Type B pancreatic cell (in vitro differentiated cells): ENCODE measurements at places on chromosomes 6 and 20. TPM values are rescaled to one million over a fixed set of nuclear protein-coding genes. Genes with fewer than 3 reads are reported as not detected.

Gene LINC00237
- not detected in 2 replicates for total RNA-seq

Gene GSTA2
- total RNA-seq: 20.7 and 25.3 TPM in 2 replicates

- H3K36me3 ChIP-seq: no peaks in the 10 kb centered on the region
- H3K4me1 ChIP-seq: no peaks in the 10 kb centered on the region
- no peak for DNase-seq
- H3K4me3 ChIP-seq: no peak overlapping the region
Measured at GRCh38 chr6:92568541-92568940, 850.8 kb downstream of the EPHA7 start.

DNA sequence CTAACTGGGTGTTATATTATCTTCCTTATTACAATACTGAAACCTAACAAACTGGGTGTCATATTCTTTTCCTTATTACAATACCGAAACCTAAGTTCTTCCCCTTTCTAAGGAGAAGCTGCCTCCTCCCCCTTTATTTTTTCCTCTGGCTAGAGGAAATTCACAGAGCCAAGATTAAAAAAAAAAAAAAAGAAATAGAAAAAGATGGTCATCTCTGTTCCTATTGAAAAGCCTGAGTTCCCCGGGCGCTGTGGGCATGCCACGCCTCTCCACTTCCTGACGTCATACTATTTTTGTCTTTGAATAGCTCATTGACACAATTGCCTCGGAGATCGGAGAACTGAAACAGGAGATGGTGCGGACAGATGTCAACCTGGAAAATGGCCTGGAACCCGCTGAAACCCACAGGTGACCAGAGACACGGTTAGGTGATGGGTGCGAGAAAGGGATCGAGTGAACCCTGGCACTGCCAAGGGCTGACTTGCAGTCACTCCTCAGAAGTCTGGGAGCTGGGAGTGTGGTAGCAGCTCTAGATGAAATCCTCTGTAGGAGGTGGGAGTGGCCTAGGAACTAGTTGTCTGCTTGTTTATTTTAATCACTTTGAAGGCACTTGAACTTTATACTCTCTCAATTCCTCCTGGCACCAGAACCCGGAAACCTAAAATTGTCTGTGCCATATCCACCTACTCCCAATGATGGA lies 82.2 kb upstream of the NAA20 start:
- H3K27me3 ChIP-seq: no peaks in the 10 kb centered on the region
- H3K27ac ChIP-seq: peak overlapping the region; percentile 90
- no peak for DNase-seq
- peak overlapping the region; percentile 78 for H3K4me3 ChIP-seq
- peaks cover 12% of the 10 kb centered on the region for H3K36me3 ChIP-seq

DNA sequence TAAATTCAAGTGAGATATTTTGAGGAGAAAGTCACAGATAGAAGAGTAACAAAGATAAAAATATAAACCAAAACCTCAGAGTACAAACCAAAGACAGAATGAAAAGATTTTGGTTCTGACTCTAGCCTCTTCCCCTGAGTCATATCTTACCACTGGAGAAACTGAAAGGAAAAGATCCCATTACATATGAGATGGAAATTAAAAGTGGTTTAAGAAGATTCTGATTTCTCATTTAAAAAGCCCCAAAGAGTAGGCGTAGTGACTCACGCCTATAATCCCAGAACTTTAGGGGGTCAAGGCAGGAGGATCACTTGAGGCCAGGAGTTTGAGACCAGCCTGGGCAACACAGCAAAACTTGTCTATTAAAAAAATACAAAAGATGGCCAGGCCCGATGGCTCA lies 30.6 kb downstream of the SPINT4 start:
- H3K4me3 ChIP-seq: no peak overlapping the region
- peaks cover 10% of the 10 kb centered on the region for H3K27me3 ChIP-seq
- no peak for DNase-seq
- no peaks in the 10 kb centered on the region for H3K4me1 ChIP-seq
- H3K36me3 ChIP-seq: no peaks in the 10 kb centered on the region
- H3K27ac ChIP-seq: no peak overlapping the region

- peak overlapping the region; percentile 0 for H3K27ac ChIP-seq
- no peak overlapping the region for H3K4me3 ChIP-seq
- no peak for DNase-seq
- H3K36me3 ChIP-seq: peaks cover 38% of the 10 kb centered on the region
- no peaks in the 10 kb centered on the region for H3K27me3 ChIP-seq
Measured at GRCh38 chr20:37295001-37295400, 5.5 kb downstream of the MANBAL start.

GRCh38 chr6:6348256-6348655 lies 27.8 kb upstream of the F13A1 start:
- H3K4me1 ChIP-seq: no peaks in the 10 kb centered on the region
- no peak for DNase-seq
- H3K4me3 ChIP-seq: no peak overlapping the region

GRCh38 chr6:64908104-64908503 lies 798.9 kb downstream of the EYS start:
- H3K27me3 ChIP-seq: no peaks in the 10 kb centered on the region
- DNase-seq: no peak
- H3K27ac ChIP-seq: no peak overlapping the region
- H3K4me1 ChIP-seq: no peaks in the 10 kb centered on the region
- H3K4me3 ChIP-seq: no peak overlapping the region
- H3K36me3 ChIP-seq: no peaks in the 10 kb centered on the region

DNA sequence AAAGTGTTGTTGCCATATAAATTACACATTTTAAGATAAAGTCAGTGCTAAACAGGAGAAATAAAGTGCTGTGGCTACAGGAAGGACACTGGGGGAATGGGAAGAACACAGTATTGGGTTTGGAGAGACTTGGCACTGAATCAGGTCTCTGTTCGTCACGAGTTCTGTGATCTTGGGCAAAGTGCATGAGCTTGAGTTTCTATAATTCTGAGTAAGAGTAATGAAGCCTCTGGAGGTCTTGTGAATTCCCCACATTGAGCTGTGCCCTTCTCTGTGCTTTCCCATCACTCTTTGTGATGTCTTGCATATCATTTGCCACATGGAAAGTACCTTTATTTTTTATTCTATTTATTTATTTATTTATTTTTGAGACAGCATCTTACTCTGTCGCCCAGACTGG lies 16.8 kb upstream of the EEF1A1 start:
- H3K4me1 ChIP-seq: no peaks in the 10 kb centered on the region
- no peak overlapping the region for H3K4me3 ChIP-seq
- H3K27me3 ChIP-seq: no peaks in the 10 kb centered on the region

GRCh38 chr6:2940851-2941250 lies 30.5 kb downstream of the SERPINB6 start:
- no peak for DNase-seq
- H3K4me3 ChIP-seq: no peak overlapping the region
- peaks cover 16% of the 10 kb centered on the region for H3K4me1 ChIP-seq
- no peak overlapping the region for H3K27ac ChIP-seq

GRCh38 chr6:19812512-19813119 lies 24.6 kb upstream of the ID4 start:
- H3K36me3 ChIP-seq: no peaks in the 10 kb centered on the region
- no peak overlapping the region for H3K27ac ChIP-seq
- DNase-seq: no peak
- no peak overlapping the region for H3K4me3 ChIP-seq
